Endothelial cell of umbilical vein (primary cell): ENCODE measurements at places on chromosomes 13 and 19. TPM values are rescaled to one million over a fixed set of nuclear protein-coding genes. Genes with fewer than 3 reads are reported as not detected.

The SPRY2 gene
- total RNA-seq, result 26.2 and 27.9 TPM in 2 replicates

The CELF5 gene
- total RNA-seq, result not detected in 2 replicates

The AXL gene
- total RNA-seq, result 151 and 172 TPM in 2 replicates

The GIPR gene
- total RNA-seq, result not detected in 2 replicates

The OCEL1 gene
- total RNA-seq, result 12.5 and 13.0 TPM in 2 replicates

The CYP2A7 gene
- total RNA-seq, result not detected in 2 replicates

The RFPL4A gene
- total RNA-seq, result not detected in 2 replicates

The RNF17 gene
- total RNA-seq, result not detected in 2 replicates

The ZNF580 gene
- 32.5 and 41.1 TPM in 2 replicates for total RNA-seq
